Memory B cell (primary cell): ENCODE measurements at places on chromosomes 7 and 10.

GRCh38 chr10:44801383-44802327 is 109.5 kb upstream of the TMEM72 start:
- no peak for DNase-seq

DNA sequence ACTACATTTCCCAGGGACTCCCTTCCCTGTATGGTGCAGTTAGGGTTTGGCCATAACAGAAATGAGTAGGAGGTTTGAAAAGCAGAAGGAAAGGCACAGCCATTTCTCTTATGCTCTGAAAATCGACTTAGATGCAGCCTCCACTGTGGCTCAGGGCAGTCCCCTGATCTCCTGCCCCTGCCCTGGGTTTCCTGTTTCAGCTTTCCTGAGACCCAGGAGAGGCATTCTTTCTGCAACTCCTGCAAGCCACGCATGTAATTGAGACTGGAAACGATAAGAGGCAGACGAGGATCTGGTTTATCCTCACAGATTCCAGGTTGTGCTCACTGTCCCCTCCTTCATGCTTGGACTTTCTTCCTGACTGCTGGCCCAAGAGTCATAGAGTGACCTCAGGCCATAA is 461.2 kb upstream of the VSTM2A start:
- no peak for DNase-seq

- no peak for DNase-seq
Observed at GRCh38 chr10:120983721-120984120, 132.6 kb downstream of the WDR11 start.

GRCh38 chr10:44978570-44979280 is at the start of gene DEPP1:
Gene DEPP1 (minus strand): TSS chr10:44978809. CDS start chr10:44978030, 779 bp downstream.
- DNase-seq, result no peak

DNA sequence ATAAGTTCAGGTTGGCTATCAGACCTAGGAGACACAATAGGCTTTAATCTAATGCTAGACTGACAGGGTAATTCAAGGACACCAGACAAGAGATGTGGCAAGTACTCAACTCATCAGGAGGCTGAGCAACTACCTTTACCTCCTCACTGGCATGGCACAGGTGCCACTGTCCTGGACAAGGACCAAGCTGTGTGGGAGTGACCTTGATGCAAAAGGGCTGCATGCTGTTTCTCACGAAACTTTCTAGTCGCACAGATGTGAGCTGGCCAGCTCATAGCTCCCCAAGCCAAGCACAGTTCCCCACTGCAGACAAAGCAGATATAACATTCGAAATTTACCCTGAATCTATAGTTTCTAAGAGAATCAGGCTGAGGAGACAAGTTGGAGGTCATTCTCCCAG is 207.6 kb upstream of the GHITM start:
- DNase-seq, result no peak

DNA sequence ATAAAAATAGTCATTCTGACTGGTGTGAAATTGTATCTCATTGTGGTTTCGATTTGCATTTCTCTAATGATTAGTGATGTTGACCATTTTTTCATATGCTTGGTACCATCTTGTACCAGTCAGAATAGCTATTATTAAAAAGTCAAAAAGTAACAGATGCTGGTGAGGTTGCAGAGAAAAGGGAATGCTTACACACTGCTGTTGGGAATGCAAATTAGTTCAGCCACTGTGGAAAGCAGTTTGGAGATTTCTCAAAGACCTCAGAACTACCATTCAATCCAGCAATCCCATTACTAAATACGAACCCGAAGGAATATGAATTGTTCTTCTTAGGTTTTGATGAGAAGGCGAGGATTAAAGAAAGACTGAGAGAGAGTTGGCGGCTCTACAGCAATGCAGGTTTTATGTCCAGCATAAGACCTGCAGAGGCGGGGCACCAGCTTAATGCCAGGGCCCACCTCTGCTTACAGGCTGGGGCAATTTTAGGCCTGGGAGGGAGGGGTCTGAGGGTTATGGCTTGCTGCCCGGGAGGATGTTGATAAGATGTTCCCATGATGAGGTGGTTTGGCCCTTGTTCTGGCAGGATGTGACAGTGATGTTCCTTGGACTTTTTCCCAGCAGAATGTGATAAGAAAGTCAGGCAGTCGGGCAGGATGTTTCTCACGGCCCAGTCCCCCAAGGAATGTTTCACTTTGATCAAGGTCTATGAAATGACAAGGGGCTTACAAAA is 74.4 kb downstream of the MEST start:
- DNase-seq, result no peak

DNA sequence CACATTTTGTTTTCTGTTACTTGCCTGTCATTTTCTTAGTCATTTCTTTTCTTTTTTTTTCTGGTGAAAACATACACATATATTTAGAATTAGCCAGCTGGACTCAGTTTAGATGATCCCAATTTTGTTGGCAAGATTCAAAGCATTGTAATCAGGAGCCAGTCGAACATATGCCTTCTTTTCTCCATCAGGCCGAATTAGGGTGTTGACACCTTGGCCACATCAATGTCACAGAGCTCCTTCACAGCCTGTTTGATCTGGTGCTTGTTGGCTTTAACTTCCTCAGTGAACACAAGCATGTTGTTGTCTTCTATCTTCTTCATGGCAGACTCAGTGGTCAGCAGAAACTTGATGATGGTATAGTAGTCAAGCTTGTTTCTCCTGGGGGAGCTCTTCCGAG is 32.6 kb downstream of the PHF14 start:
- no peak for DNase-seq

DNA sequence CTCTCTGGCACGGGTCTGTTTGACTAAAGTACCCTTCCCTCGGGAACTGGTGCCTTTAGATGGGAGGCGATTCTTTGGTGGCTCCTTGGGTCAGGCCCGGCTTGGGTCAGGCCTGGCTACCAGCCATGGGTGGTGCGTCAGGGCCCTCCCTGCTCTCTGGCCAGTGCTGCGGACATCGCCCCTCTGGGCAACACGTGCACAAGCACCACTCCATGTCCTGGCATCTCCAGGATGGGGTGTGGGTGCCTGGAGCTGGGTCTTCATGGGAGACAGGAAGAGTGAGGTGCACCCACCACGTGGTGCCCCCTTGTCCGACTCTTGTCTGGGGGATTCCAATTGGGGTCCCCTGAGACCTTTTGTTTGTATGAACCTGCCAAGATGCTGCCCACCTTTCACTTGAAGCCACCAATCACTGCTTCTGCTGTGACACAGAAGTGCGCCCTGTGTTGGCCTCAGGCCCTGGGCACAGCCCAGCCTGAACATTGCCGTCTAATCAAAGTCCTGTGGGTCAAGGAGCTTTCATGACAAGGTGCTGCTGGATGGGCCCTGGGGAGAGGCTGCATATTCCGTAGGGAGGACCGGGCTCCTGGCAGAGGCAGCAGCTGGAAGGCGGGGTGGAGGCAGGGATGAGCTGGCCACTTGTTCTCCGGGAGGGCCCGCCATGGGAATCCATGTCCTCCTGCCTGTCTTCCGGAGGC is 11.1 kb upstream of the PWWP2B start:
- DNase-seq, result no peak

GRCh38 chr7:17319164-17320101 is 21.0 kb downstream of the AHR start:
- no peak for DNase-seq

DNA sequence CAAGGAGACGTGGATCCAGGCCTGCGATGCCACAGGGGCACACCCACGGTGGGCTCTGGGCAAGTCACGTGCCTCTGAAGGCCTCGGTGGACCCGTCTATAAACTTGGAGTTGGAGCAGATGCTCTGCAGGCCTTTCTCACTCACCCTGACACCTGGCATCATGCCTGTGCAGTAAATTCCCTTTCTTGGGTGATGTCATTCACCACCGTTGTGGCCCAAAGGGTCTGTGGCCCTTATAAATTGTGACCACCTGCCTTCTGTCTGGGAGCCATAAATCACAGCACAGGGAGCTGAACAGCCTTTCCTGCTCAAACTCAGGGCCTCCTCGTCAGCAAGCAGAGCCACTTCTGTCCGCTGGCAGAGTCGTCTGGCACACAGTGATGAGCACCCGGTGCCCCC is 52.2 kb downstream of the GPAM start:
- DNase-seq, result no peak

- no peak for DNase-seq
Observed at GRCh38 chr7:132869166-132869861, 212.6 kb downstream of the CHCHD3 start.

- DNase-seq, result no peak
Observed at GRCh38 chr7:157136372-157136771, 2.4 kb upstream of the UBE3C start.

- DNase-seq, result peak; percentile 43
Observed at GRCh38 chr10:103888113-103888841, 29.7 kb downstream of the STN1 start.

DNA sequence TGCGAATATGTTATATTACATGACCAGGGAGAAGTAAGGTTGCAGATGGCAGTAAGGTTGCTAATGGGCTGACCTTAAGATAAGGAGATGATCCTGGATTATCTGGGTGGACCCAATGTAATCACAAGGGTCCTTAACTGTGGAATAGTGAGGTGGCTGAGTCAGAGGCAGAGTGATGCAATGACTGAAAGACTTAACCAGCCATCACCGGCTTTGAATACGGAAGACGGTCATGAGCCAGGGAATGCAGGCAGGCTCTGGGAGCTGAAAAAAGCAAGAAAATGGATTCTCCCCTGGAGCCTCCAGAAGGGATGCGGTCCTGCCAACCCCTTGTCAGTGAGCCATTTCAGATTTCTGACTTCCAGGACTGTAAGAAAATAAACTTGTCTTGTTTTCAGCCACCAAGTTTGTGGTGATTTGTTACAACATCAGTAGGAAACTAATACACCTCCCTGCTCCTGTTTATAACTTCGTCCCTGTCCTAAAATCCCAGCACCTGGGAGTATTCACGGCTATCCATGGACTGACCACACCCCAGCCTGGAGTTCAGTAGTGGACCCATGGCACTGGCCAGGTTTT is 4.6 kb upstream of the C10orf95 start:
- DNase-seq, result no peak

DNA sequence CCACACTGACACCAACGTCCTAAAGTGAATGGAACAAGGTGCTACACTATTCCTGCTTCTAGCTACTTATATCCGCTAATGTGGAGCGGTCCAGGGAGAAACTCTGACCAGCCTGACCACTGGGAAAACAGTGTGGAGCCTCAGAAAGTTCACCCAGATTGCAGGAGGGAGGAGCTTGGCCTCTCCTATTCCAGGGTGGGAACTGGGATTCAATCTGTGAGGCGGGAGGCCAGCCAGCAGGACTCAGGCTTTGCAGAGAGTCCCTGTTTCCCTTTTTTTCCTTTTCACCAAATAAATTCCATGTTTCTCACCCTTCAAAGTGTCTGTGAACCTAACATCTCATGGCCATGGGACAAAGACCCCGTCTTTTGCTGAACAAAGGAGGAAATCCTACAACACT is 86.4 kb upstream of the SEMA3C start:
- no peak for DNase-seq

GRCh38 chr7:141387521-141388217 is 163.5 kb upstream of the AGK start:
- DNase-seq, result no peak

DNA sequence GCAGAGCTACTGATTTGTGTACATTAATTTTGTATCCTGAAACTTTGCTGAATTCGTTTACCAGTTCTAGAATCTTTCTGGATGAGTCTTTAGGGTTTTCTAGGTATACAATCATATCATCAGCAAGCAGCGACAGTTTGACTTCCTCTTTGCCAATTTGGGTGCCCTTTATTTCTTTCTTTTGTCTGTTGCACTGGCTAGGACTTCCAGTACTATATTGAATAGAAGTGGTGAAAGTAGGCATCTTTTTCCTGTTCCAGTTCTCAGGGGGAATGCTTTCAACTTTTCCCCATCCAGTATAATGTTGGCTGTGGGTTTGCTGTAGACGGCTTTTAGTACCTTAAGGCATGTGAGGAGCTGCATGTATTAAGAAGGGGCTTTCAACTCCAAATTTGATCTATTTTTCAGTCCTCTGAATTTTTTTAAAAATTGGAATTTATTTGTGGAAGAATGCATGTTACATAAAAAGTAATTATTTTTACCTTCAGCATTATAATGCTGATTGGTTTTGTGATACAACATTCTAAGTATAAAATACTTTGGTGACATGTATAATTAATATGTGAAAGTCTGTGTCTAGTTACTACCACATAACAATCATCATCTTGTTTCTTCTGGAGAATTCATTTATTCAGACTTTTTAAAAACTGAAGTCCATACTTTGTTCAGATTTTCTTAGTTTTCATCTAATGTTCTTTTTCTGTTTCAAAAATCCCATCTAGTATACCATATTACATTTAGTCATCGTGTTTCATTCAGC is 49.6 kb downstream of the CPED1 start:
- DNase-seq, result no peak

- DNase-seq, result no peak
Observed at GRCh38 chr10:94443047-94443446, 40.7 kb downstream of the TBC1D12 start.

GRCh38 chr10:122852261-122852660 is 6.6 kb upstream of the CUZD1 start:
- DNase-seq, result no peak

DNA sequence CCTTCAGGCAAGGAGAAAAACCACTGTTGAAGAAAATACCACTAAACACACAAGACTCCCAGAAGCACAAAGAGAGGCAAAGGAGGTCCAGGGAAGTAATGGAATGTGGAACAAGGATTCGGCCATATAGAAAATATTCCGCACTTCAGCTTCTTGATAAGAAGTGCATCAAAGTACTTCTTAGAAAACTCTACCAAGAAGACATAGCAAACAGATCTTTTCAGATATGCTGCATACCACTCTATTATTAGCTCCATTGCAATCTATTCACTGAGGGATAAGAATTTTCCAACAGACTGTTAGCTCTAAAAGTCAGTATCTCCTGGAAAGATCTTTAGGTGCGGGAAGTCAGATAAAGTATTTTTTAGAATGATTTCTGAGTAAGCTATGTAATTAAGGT is 231.8 kb downstream of the WDR11 start:
- DNase-seq, result no peak

DNA sequence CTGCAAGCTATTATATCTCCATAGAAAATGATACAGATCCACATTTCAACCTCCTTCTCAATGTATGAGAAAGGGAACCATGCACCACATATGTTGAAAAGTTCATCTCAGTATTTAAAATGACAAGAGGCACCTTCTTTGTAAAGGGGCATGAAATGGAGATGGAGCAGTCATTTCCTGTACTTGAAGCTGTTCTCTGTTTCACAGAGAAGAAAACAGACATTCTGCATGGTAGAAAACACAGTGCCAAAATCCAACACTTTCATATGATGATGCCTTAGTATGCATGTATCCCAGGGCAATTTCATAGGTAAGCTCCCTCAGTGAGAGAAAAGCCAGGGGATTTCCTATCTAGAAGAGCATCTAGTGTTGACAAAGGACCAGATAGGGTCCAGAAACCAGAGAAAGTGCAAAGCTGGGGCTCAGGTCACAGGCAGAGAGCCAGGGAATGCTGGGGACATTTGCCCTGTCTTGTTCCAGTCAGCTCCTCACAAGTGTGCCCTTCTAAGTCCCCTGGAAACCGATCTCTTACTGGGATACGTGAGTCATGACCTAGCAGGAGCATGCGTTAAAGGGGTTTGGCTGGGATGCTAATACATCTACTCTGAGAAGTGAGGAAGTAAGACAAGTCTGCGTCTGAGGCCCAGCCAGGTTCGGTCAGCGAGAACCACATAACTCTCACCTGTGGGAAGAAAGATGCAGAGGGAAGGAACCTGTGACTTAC is 118.7 kb downstream of the ICA1 start:
- DNase-seq, result no peak
